Naive B cell (primary cell): ENCODE measurements at places on chromosomes 4 and X. TPM values are rescaled to one million over a fixed set of nuclear protein-coding genes. Genes with fewer than 3 reads are reported as not detected.

SPANXD gene
- polyA plus RNA-seq, result not detected

MAGEC1 gene
- polyA plus RNA-seq, result not detected

RAB9B gene
- polyA plus RNA-seq, result 0.19 TPM

TNIP3 gene
- not detected for polyA plus RNA-seq

C4orf51 gene
- polyA plus RNA-seq, result not detected

MAGEA11 gene
- not detected for polyA plus RNA-seq

FAM236B gene
- polyA plus RNA-seq, result not detected

CC2D2A gene
- not detected for polyA plus RNA-seq

CUL4B gene
- polyA plus RNA-seq, result 20.5 TPM

CXorf51A gene
- polyA plus RNA-seq, result not detected

S100P gene
- polyA plus RNA-seq, result not detected

NAA15 gene
- polyA plus RNA-seq, result 55.5 TPM

CABS1 gene
- not detected for polyA plus RNA-seq

UGT2A3 gene
- not detected for polyA plus RNA-seq

ARR3 gene
- polyA plus RNA-seq, result not detected

COX7B2 gene
- not detected for polyA plus RNA-seq

POU3F4 gene
- not detected for polyA plus RNA-seq

TMEM185A gene
- 17.8 TPM for polyA plus RNA-seq

PUDP gene
- polyA plus RNA-seq, result 15.5 TPM

ANAPC10 gene
- polyA plus RNA-seq, result 26.8 TPM

TMPRSS11F gene
- polyA plus RNA-seq, result not detected

BEX5 gene
- polyA plus RNA-seq, result 1.8 TPM

TCEAL2 gene
- not detected for polyA plus RNA-seq

C4orf17 gene
- not detected for polyA plus RNA-seq

SERTM2 gene
- polyA plus RNA-seq, result not detected

LUZP4 gene
- polyA plus RNA-seq, result not detected

SLC25A43 gene
- 15.3 TPM for polyA plus RNA-seq

SSX3 gene
- polyA plus RNA-seq, result not detected

LRIT3 gene
- polyA plus RNA-seq, result not detected

ADGRG2 gene
- not detected for polyA plus RNA-seq

SMR3B gene
- polyA plus RNA-seq, result not detected

FAM241A gene
- polyA plus RNA-seq, result 1.5 TPM

ADAMTS3 gene
- not detected for polyA plus RNA-seq

FAM149A gene
- polyA plus RNA-seq, result not detected

SLIT2 gene
- polyA plus RNA-seq, result not detected

SPANXC gene
- polyA plus RNA-seq, result not detected

SLC26A1 gene
- polyA plus RNA-seq, result 4.3 TPM

SSX4B gene
- polyA plus RNA-seq, result not detected

CNGA1 gene
- polyA plus RNA-seq, result not detected

ANXA3 gene
- polyA plus RNA-seq, result not detected

EREG gene
- polyA plus RNA-seq, result not detected

TRIM60 gene
- polyA plus RNA-seq, result not detected

NDST3 gene
- polyA plus RNA-seq, result not detected

AKAP14 gene
- not detected for polyA plus RNA-seq

PAGE5 gene
- polyA plus RNA-seq, result not detected

NPNT gene
- not detected for polyA plus RNA-seq

FRMPD4 gene
- polyA plus RNA-seq, result not detected

PPEF1 gene
- not detected for polyA plus RNA-seq

HPSE gene
- 1.7 TPM for polyA plus RNA-seq

ITIH6 gene
- not detected for polyA plus RNA-seq

MTTP gene
- not detected for polyA plus RNA-seq

SOX3 gene
- polyA plus RNA-seq, result not detected

SAGE1 gene
- not detected for polyA plus RNA-seq

IL13RA1 gene
- 109 TPM for polyA plus RNA-seq

CENPVL1 gene
- polyA plus RNA-seq, result not detected

UNC5C gene
- not detected for polyA plus RNA-seq
